ENCODE measurements at places on chromosomes 3 and 15. TPM values are rescaled to one million over a fixed set of nuclear protein-coding genes. Genes with fewer than 3 reads are reported as not detected.

DNA sequence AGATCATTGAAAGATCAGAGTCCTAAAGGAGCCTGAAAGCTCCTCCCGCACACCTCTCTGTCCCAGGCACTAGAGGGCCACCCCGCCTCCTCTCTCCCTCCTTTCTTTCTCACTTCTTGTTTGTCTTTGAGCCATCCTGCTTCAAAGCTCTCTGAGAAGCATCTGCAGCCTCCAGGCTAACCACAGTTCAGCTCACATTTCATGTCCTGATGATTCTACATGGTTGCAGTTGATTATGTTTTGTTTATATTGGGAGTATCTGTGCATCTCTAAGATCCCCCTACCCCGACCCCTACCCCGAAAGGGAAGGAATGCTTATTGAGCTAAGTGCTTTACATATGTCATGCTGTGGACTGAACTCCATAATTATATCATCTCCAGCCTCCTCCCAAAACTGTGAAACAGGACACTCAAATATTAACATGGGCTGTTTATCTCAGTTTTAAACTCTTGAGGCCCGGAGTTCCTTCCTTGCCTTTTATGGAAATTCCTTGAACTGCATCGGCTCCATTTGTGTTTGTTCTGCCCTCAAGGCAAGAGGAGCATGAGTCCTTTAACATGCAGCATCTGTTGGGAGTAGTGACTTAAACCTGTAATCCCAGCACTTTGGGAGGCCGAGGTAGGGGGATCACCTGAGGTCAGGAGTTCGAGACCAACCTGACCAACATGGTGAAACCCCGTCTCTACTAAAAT, 30.9 kb downstream of the MGLL start:
- DNase-seq = peak; percentile 74

Gene SAMMSON
- total RNA-seq = 0.41 TPM

Gene ZMYND10
- not detected for total RNA-seq

DNA sequence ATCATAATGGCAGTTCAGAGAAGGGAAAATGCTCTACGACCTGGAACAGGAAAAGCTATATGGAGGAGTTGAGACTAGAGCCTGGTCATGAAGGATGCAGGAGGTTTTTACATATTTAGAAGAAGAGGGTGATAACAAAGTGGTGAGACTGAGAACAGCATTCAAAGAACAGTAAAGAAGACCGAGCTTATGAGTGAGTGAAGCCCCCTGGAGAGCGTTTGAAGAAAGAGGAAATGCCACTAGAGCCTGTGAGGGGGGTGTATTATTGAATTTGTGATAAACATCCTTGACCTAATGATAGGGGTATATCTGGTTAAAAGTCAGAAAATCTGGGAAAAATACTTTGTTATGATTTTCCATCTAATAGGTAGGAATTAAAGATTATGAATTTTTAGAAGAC, 4.2 kb downstream of the PARP9 start:
- no peak for DNase-seq

DNA sequence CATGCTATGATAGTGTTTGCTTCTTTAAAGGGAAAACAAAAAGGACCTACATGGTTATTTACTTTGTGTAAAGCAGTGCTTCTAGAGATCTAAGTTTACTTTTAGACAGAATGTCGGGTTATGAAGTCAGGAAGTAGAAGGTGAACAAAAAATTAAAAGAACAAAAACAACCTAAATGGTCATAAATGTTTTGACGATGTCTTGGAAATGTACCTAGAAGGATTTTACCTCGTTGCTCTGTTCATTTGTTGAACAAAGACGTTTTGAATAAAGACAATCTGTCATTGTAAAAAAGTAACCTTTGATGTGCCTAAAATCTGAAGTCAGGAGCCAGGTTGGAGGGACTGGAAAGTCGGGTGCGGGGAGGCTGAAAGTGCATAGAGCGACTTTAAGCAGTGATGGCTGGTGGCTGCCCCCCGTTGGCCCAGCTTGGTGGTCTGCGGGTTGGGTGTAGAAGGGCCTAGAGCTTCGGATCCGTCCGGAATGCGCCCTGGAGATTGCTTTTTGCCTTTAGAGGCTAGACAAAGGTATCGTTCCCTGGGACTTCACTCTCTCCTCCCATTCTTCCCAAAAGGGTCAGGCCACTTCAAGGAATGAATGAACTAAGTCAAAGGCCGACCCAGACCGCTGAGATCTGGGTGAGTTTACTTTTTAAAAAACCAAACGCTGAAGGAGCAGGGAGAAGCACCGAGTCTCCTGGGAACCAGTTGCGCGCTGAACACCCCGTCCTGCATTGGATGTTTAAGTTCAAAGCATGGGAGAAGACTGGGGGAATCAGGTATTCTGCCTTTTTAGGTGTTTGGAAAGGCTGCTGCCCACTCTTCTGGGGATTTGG, 2.1 kb downstream of the SOX14 start:
- DNase-seq = no peak

DNA sequence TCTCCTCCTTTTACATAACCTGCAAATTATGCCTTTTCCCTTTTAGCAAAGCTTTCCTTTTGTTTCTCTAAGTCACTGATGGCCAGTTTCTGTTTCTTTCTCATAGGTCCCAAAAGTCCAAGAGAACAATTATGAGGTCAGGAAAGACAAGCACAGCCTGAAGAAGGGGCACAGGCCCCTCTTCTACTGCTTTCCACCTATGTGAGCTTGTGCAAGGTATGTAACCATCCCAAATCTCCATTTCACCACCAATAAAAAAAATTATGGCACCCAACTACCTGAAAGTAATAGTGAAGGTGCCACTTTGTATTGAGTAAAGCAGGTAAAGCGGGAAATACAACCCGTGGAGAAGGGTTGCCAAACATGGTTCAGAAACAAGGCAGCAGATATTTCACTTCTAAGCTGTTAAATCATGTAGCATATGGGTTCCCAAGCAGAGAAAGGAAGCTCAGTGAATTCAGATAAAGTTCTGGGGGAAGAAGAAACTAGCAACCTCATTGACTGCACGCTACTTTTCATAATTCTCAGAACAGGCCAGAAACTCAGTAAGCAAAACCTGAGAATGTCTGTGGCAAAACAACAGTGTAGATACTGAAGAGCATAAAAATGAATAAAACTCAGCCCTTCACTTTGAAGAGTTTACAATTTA, 4.2 kb downstream of the PLOD2 start:
- no peak for DNase-seq

Gene AP3B2
- 1.3 TPM for total RNA-seq

- DNase-seq = no peak
Observed at GRCh38 chr3:184812662-184813042, 686 bp downstream of the VPS8 start.

Gene FOXL2NB
- total RNA-seq = not detected

GRCh38 chr15:61115241-61115640, 113.9 kb downstream of the RORA start:
- DNase-seq = no peak

Gene IGSF10
- total RNA-seq = 15.3 TPM

Gene CHRNA5
- total RNA-seq = 2.1 TPM

Gene PLA2G4E
- 1.9 TPM for total RNA-seq

DNA sequence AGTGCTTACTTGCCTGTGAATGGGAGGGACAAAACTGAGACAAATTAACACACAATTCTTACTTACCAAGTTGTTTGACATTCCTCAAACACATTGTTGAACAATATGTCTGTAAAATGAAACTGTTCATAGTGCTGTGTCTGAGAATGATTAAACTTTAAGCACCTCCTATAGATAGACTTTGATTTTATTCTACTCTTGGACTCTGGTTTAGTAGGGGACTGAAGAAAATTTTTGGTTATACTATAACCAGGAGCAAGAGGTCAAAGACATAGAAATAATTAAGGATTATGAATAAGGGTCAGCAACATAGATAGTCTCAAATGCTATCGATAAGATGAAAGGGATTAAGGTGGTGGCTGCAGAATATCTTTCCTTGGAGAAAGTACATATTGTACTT, 7.9 kb upstream of the MTFMT start:
- DNase-seq = no peak

DNA sequence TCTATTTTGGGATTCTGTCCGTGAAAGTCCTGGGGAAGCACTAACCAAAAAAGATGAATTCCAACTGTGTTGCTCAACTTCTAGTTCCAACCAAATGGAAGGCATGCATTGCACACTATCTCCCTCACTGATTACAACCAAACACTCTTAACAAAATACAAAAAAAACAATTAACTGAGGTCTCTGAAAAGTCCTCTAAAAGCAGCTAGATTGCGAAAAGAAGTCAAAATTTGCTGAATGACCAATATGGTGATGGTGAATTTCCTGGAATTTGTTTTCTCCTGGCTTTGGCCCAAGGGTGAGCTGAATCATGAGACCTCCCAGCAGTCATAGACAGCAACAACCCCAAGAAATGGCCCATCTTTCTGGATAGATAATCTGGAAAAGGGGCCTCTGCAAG, 28.3 kb downstream of the CYP19A1 start:
- no peak for DNase-seq

Gene C3orf80
- total RNA-seq = not detected

- DNase-seq = no peak
Observed at GRCh38 chr3:149390772-149391212, 13.3 kb upstream of the TM4SF1 start.

DNA sequence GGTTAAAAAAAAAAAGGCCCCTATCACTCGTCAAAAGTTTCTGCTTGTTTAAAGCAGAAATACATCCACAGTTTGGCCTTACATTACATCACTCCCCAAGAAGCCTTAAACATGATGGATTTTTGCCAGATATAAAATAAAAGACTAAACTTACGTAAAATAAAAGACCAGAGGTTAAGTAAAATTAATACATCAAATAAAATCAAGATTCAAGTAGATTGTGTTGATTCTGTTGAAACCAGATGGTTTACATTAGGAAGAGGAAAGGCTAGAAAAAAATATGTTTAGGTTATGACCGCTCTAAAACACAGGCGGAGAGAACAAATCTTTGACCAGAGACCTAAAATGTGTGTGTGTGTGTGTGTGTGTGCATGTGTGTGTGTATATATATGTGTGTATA, 104.1 kb downstream of the DUT start:
- no peak for DNase-seq

DNA sequence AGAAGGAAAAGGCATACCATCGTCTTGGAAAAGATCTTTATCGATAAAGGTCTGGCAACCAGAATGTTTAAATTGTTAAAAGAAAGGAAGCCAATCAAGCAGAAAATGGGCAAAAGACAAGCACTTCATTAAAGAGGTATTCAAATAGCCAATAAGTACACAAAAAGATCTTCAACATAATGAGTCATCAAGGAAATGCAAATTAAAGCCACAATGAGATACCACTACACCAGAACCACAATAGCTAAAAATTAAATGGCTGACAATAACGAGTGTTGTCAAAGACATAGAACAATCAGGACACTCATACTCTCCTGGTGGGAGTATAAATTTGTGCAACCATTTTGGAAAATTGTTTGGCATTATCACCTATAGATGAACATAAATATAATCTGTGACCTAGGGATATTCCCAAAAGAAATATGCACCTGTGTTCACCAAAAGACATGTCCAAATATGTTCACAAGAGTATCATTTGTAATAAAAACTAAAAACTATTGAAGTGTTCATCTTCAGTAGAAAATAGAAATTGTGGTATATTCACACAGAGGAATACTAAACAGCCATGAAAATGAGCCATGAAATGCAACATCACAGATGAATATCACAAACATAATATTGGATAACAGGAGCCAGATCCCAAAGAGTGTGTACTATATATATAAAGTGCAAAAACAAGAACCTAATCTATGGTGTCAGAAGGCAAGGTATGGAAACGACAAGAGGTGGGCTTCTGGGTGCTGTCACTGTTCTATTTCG, 14.4 kb upstream of the BTBD1 start:
- DNase-seq = no peak

GRCh38 chr3:192830291-192831110, 87.2 kb downstream of the MB21D2 start:
- peak; percentile 87 for DNase-seq

DNA sequence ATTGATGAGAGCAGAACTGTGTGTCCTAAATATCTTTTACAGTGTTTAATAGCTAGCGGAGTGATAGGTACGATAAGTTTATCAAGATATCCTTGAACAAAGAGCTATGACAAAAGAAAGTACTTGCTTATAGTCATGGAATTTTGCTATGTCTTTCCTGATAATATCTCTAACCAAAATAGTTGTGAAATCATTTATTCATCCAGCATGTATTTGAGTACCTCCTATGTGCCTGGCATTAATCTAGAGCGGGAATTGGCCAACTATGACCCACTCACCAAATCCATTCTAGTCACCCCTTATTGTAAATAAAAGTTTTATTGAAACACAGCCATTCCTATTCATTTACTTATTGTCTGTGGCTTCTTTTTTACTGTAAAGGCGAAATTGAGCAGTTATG, 46.6 kb downstream of the ZFAND6 start:
- DNase-seq = no peak

- DNase-seq = no peak
Observed at GRCh38 chr3:44957986-44958385, 18.0 kb downstream of the ZDHHC3 start.

DNA sequence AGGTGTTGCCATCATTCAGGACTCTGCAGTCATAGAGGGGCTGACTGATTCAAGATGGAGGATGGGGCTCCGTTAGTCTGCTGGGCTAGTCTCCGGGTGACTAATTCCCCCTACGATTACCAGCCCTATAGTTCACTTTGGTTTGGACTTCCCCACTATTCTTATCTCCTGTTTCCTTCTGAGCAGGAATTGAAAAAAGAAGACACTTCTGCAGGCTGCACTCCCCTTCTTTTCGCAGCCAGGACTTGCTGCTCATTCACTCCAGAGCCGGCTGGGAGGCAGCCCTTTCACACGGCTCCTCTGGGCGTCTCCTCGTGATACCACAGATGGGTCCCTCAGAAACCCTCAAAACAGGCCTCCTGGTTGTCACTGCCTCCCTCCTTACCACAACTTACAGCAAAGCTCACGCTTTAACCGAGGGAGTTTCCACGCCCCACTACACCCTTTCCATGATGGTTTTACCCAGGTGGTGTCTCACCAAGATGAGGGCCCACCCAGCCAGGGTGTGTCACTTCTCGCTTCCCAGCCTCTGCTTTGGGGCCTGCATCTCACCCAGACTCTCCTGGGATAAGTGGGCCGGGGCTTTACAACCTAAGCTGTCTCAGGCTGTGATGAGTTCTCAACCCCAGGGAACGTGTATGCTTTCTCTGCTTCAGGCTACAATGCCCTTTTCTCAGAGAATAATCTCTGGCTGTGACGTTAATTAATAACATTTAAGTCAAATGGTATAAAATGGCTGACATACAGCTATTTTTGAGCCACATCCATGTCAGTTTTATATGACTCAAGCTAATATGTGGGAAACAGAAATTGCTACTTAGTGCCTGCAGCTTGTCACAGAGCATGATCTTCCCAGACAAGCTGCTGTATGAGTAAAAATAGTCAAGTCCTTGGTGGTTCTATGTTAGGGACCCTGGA, 11.9 kb downstream of the CX3CR1 start:
- no peak for DNase-seq

Gene TGFBR2
- total RNA-seq = 98.7 TPM

Gene KCNMB3
- total RNA-seq = 3.9 TPM

GRCh38 chr15:29844290-29844903, 22.1 kb upstream of the TJP1 start:
- no peak for DNase-seq

Gene CCDC54
- not detected for total RNA-seq

DNA sequence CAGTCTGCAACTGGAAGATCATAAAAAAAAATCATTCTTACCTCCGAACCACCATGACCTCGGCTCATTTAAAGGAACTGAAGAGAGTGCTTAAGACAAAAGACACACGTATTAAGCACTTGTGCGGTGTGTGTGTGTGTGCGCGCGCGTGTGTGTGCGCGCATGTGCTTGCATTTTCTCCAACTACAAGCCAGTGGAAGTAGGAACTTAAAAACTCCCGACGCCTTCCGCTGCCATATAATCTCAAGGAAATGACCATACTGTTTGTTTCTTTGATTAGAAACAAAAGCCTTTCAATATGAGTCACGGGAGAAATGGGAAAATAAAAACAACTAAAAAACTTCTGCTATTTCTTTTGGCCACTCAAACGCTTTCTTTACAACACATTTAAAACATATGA, 32.4 kb downstream of the FRMD4B start:
- no peak for DNase-seq

All from tongue (tissue), 3 donors.